HepG2 (cell line): ENCODE measurements at places on chromosomes 11 and 22.

GRCh38 chr11:1072116-1072820, 2.4 kb upstream of the MUC2 start:
- no peak for DNase-seq

- no peak for DNase-seq
Measured at GRCh38 chr22:39308614-39309363, 10.6 kb downstream of the RPL3 start.

GRCh38 chr11:44246726-44247125, 63.2 kb downstream of the ALX4 start:
- no peak for DNase-seq

DNA sequence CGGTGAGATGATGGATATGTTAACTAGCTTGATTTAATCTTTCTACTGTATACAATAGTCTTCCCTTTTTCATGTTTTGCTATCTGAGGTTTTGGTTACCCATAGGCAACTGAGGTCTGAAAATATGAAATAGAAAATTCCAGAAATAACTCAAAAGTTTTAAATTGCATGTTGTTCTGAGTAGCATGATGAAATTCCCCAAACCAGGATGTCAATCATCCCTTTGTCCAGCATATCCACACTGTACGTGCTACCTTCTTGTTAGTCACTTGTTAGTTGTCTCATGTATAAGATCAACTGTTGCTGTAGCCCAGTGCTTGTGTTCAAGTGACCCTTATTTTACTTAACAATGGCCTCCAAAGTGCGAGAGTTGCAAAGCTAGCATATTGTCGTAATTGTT, 21.2 kb upstream of the OR10W1 start:
- no peak for DNase-seq

- DNase-seq, result no peak
Measured at GRCh38 chr11:70353329-70353728, 45.0 kb upstream of the CTTN start.

DNA sequence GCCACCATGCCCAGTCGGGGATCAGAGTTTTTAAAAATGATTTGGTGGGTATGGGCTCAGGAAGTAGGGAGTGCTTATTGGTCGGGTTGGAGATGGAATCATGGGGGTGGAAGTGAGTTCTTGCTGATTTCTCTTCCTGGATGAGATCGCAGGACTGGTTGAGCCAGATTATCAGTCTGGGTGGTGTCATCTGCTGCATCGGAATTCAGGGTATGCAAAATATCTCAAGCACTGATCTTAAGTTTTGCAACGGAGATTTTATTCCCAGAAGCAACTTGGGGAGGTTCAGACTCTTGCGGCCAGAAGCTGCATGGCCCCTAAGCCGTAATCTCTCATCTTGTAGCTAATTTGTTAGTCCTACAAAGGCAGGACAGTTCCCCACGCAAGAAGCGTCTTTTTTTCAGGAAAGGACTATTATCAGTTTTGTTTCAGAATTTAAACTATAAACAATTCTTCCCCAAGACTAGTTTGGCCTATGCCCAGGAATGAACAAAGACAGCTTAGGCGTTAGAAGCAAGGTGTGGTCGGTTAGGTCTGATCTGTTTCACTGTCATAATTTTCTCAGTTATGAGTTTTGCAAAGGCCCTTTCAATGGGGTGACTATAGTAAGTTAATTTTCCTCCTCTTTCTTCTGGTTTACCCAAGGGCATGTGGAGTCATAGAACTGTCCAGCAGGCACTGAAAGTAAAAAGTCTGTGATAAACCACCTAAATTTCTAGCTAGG, 1.4 kb upstream of the PIWIL3 start:
- no peak for DNase-seq

GRCh38 chr11:126862664-126863243, 137.8 kb downstream of the KIRREL3 start:
- DNase-seq, result no peak

GRCh38 chr11:38456371-38456770, 1858.3 kb upstream of the RAG2 start:
- no peak for DNase-seq

- DNase-seq, result no peak
Measured at GRCh38 chr11:22405377-22405776, 67.2 kb downstream of the SLC17A6 start.

- peak; percentile 3 for DNase-seq
Measured at GRCh38 chr11:109641549-109641948, 219.6 kb downstream of the C11orf87 start.

DNA sequence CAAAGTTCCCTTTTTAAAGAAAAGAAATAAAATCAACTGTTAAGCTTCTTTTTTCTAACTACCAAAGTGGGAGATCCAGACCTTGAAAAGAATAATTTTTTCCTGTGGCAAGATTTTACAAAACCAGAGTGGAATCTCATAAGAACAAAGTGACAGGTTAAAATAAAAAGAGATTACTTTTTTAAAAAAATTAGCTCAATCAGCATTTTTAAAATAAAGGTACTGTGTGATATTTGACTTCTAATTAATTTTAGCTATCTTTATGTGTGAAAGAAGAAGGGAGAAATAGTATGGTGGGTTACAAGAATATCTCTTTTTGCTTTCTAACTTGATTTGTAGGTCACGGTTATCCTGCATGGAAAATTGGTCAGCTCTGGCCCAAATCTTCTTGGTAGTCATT, 92.8 kb upstream of the ALKBH3 start:
- DNase-seq, result no peak

DNA sequence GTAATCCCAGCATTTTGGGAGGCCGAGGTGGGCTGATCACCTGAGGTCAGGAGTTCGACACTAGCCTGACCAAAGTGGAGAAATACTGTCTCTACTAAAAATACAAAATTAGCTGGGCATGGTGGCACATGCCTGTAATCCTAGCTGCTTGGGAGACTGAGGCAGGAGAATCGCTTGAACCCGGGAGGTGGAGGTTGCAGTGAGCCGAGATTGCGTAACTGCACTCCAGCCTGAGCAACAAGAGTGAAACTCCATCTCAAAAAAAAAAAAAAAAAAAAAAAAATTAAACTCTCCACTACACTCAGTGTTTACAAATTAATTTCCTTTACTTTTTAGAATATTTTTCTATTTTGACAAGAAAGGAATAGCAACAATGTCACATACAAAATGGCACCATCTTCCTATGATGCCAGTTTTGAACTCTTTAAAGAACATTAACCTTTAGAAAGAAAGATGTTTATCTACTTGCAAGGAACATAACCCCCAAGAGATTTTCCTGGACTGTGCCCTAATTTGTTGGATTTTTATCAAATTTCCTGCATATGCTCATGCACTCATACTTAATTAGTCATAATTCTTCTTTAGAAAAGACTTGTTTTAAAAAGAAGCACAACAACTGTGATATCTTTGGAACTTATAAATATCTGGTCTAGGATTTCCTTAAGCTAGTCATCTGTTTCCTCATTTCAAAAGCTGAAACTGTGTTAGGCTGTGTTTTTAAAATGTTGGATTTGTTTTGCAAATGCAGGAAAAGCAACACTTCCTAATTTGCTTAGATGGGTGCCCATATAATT, 22.6 kb upstream of the HIPK3 start:
- no peak for DNase-seq

DNA sequence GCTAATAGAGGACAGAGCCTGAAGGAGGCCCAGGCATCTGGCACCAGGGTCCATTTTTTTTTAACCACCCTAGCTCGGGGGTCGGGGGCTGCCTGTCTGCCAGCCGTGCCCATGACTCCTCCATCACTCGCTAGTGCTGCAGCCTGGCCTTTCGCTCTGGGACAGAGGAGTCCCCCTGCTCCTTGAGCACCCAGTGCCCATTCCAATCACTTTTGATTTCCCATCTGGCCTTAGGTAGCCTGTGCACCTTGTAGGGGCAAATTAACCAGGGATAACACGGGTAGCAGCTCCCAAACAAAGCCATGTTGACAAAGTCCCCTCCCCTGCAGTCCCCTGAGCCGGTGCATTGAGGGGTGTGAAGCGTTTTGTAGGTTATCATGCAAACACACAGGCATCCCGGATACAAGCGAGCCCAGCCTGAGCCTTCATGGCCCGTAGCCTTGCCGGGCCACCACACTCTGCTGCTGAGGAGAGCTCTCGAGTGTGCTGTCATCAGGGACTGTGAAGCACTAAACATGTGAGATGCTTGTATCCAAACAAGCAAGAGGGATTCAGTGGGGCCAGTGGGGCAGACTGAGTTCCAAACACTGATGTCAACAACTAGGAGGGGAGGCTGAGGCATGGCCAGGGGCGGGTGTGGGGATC, 208.7 kb downstream of the DSCAML1 start:
- no peak for DNase-seq

- DNase-seq, result no peak
Measured at GRCh38 chr11:97087419-97087818, 697.6 kb downstream of the JRKL start.

DNA sequence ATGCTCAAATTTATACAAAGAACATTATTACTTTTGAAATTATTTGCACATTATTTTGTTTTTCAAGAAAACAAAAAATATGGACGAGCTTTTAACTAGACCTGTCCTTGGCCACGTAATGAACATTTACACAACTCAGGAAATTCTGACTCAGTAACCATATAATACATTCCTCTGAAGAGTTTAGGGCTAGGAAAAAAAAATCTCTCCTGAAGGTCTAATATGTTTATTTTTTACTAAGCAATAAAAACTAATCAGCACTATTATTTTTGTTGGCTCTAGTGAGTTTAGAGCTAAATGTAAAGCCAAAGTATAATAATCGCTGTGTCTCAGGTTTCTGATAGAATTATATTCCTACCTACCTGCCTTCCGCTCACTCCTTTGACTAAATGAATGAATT, 187.5 kb downstream of the SWAP70 start:
- no peak for DNase-seq

- DNase-seq, result no peak
Measured at GRCh38 chr22:26418620-26419019, 10.4 kb upstream of the ASPHD2 start.

DNA sequence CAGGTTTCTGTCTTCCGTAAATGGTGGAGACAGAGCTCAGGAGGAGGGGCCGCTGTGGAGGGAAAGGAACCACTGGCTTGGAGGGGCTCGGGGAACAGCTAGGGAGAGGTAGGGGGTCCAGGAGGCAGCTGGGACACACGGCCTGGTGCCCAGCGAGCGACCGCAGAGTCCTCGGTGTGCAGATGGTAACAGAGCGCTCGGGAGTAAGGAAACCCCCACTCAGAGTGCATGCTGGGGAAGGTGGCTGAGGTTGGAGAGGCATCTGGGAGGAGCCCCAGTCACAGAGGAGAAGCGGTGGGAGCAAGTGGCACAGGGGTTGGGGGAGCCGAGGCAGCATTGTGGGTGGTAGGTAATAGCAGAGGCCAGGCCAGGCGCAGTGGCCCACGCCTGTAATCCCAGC, 10.8 kb upstream of the NCF4 start:
- DNase-seq, result no peak

DNA sequence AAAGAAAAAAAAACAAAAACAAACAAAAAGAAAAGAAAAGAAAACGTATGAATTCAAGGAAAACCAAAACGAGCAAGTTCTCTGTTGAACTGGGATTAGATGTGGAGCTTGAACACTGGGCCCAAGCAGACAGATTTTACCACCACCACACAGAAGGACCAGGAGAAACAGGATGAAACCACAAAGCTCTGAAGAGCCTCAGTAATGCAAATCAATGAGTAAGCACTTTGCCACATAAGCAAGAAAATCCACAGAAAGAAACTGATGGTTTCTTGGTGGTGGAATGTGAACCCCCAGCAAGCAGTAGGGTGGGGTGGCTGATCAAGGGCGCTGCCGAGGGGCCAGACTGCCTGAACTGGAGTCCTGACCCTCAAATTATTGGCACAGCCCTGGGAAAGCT, 50.9 kb upstream of the NFRKB start:
- no peak for DNase-seq

- DNase-seq, result peak; percentile 58
Measured at GRCh38 chr22:49767355-49768062, 60.2 kb downstream of the BRD1 start.

GRCh38 chr11:69293819-69294505, at the start of gene MYEOV:
TSS of gene MYEOV (plus strand) at chr11:69294155. CDS start at chr11:69295355, 1,200 bp downstream.
- peak; percentile 34 for DNase-seq

DNA sequence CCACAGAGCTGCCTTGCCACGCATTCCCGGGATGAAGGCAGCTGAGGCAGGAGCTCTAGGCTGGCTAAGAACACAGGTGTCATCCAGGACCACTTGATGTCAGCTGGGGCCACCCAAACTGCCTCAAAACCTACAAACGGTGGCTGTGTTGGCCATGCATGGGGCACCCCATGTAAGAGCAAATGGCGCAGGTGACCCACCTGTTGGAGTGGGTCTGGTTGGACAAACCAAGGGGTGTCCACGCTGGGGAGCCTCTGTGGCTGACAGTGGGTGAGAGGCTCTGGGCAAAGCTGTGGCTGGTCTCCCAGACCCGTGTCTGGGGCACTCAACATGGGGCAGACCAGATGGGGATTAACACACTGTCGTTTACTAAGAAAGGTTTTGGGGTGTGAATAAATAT, 19.0 kb upstream of the SYT8 start:
- no peak for DNase-seq

- DNase-seq, result no peak
Measured at GRCh38 chr11:954392-955153, 28.9 kb downstream of the AP2A2 start.

DNA sequence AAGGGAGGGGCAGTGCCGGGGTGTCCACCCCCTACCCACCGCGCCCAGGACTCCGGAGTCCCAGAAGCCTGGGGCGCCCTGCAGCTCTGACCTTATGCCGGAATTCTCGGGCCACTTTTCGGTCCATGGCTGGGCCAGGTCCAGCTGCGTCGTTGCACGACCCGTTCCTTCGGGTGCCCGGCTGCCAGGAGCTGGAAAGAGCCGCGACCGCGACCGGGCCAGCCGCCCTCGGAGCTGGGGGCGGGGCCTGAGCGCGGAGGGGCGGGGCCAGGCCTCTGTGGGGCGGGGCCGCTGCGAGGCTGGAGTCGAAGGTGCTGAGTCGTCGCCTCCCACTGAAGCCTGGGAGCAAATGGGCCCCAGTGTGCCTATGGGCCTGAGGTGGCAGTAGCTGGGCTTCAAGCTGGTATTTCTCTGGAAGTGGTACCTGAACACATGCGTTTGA, at the start of gene USH1C:
Gene USH1C (minus strand): TSS at position 236 of the 442 bp plus-strand sequence. CDS start 109 bp downstream, at position 127.
- DNase-seq, result no peak

DNA sequence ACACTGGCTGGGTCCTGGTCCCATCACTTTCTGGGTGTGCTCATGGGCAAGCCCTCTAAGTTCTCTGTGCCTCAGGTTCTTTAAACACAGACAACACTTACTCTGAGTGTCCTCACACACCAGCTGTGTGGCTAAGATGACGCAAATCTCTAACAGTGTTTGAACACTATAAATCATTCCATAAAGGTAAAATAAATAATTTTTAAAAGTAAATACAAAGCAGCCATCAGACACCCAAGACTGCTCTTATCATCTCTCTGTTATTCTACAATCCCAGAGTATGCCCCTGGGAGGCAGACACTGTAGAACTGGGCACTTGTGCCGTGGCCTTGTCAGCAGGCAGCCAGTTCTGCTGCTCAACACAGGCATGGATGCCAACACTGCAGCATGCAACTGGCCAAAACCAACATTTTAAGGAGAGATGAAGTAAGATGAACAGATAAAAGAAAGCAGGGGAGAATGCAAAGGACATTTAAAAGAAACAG, 56.8 kb downstream of the RPL27A start:
- no peak for DNase-seq

- DNase-seq, result no peak
Measured at GRCh38 chr11:14898906-14899305, 6.9 kb upstream of the CYP2R1 start.
